Right atrium auricular region (tissue), 2 donors: ENCODE measurements at places on chromosomes 7 and 10. TPM values are rescaled to one million over a fixed set of nuclear protein-coding genes. Genes with fewer than 3 reads are reported as not detected.

The FKBP14 gene
- 8.5 TPM for total RNA-seq

The FBXO24 gene
- not detected for total RNA-seq

DNA sequence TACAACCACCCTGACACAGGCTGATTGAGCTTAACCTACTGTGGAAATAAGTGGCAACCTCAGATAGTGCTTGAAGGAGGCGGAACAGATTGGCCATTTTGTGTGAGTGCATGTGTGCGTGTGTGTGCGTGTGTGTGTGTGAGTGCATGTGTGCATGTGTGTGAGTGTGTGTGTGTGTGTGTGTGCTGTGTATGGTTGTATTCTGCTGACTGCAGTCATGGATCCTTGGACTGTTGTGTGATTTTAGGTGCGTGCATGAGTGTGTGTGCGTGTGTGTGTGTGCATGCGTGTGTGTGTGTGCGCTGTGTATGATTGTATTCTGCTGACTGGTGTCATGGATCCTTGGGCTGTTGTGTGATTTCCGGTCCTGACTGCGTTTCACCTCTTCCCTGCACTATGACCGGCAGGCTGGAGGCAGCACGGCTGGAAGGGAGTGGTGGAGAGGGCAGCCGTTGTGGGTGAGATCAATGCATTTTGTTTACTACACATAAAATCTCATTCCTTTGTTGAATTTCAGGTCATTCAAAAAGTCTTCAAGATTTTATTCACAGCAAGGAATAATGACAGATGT, 6.3 kb downstream of the IQCE start:
- no peak for DNase-seq

The PPP3CB gene
- total RNA-seq = 40.7 TPM

DNA sequence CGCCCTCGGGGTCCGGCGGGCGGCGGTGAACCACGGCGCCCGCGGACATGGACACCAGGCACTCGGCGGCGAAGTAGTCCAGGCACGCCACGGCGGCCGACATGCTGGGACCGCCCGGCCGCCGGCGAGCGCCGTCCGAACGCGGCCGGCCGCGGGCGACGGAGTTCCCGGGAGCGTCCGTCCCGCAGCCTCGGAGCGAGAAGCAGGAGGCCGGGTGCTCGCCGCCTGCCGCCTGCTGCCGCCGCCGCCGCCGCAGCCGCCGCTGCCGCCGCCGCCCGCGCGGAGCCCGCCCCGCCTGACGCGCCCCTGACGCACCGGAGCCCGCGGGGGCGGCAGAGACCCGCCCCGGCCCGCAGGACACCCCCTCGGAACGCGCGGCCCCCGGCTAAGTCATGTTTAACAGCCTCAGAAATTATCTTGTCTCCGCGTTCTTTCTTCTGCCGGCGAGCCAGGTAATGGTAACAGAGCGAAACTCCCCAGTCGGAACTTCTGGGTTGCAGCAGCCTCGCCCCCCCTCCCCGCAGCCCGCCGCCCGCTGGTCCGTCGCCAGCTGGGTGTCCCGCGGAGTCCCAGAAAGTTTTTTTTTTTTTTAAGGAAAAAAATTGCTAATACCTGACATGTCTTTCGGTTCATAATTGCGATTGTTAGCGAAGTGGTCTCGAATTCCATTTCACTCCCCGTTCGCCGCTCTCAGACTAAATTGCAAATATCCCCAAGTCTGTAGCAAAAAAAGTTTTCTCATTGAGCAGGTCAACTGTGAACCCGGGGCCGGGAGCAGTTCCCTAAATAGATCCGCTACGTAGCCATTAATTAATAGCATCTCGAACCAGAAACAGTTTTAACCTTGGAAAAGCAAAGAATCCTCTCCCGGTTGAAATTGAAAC, at the start of gene KLF14:
Gene KLF14 (minus strand): TSS at position 277 of the 884 bp plus-strand sequence. CDS start 174 bp downstream, at position 103.
- DNase-seq = no peak

GRCh38 chr7:2619116-2619515, 12.7 kb upstream of the TTYH3 start:
- DNase-seq = no peak
